Mesothelial cell of epicardium (in vitro differentiated cells): ENCODE measurements at places on chromosomes 16 and 17. TPM values are rescaled to one million over a fixed set of nuclear protein-coding genes. Genes with fewer than 3 reads are reported as not detected.

ERI2 gene
- total RNA-seq: 18.9 to 21.1 TPM (median 19.2 TPM) in 3 replicates

PRSS8 gene
- total RNA-seq: 79.1 to 84.3 TPM (median 79.9 TPM) in 3 replicates

- DNase-seq: no peak
Observed at GRCh38 chr16:84561291-84561690, 56.6 kb downstream of the COTL1 start.

DNA sequence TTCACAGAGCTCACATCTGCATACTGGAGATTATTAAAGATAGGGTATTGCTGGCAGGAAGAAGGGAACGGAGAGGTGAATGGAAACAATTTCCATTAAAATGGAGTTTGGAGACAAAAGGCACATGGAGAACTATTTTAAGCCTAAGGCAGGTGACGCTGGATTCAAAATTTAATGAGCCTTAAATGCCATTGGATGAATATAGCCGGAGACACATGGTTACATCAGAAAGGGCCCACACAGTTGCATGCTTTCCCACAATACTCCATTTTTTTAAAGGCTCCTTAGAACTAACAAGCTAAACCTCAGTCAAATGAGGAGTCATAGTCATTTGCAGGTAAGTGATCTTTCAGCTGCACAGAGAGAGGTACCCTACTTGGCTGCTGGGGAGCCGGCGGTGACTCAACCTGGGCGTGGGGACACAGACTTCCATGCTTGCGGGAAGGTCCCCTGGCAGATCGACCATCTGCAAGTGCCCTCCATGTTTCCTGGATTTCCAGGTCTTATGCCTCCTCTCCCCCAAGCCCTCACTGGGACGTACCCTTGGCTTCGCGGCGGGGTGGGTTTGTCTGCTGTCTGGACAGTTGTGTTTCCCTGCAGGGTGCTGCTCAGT, 259.2 kb downstream of the CBLN1 start:
- DNase-seq: no peak
